ENCODE measurements at places on chromosomes 13 and 19. TPM values are rescaled to one million over a fixed set of nuclear protein-coding genes. Genes with fewer than 3 reads are reported as not detected.

DNA sequence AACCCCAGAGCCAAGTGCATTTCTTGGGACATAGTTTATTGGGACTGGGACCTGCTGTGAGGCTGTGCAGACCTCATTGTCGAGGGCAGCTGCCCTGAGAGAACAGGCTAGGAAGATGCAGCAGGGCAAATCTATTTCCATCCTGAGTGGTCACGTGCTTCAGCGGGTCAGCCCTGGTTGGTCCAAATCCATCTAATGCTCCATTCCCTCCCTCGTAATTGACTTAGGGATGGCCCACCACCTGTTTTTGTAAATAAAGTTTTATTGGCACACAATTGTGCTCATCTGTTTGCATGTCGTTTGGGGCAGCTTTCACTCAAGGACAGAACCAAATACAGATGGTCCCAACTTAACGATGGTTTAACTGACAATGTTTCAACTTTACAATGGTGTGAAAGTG is 75.5 kb upstream of the ADGRE5 start:
- DNase-seq: no peak

DNA sequence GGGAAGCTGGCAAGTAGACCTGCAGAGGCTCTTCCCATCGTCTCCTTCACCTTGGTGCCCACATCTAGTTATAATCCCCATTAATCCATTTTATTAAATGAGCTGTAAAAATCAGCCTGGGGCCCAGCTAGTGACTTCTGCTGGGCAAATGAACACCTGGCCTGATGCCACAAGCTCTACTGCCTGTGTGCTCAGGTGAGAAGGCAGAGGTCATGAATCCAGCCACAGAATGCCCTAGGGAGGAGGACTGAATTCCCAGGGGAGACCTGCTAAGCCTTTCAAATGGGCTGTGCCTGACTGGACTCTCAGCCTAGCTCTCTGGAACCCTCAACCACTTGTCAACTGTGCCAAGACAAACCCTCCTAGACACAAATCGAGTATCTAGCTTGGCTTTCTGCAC is 74.0 kb downstream of the PDS5B start:
- no peak for DNase-seq

DNA sequence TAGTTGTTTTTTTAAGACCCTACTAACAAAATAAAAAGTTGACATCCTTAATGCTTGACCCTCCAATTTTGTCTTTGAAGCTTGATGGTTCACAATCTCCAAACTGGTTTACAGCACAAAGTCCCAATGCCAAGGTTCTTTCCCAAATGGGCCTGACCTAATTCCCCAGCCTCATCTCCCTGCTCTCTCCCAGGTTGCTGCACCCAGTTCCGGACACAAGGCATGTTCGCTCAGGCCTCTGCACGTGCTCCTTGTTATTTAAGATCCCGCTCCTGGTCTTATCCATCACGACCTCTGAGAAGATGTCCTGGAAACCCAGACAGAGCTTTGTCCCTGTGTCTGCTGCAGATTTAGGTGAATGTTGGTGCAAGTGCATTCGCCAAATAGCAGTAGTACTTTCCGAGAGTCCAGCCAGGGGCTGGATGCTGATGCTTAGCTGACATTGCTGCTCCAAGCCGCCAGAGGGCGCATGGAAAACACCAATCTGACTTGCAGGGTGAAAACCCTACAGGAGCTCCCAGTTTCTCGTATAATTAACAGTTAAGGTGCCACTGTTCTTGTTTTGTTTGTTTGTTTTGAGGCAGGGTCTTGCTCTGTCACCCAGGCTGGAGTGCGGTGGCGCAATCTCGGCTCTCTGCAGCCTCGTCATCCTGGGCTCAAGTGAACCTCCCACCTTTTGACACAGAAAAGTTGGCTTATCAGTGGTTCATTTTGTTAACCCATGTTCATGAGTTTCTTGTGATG is 18.5 kb downstream of the LYPD3 start:
- DNase-seq: peak; percentile 84

DNA sequence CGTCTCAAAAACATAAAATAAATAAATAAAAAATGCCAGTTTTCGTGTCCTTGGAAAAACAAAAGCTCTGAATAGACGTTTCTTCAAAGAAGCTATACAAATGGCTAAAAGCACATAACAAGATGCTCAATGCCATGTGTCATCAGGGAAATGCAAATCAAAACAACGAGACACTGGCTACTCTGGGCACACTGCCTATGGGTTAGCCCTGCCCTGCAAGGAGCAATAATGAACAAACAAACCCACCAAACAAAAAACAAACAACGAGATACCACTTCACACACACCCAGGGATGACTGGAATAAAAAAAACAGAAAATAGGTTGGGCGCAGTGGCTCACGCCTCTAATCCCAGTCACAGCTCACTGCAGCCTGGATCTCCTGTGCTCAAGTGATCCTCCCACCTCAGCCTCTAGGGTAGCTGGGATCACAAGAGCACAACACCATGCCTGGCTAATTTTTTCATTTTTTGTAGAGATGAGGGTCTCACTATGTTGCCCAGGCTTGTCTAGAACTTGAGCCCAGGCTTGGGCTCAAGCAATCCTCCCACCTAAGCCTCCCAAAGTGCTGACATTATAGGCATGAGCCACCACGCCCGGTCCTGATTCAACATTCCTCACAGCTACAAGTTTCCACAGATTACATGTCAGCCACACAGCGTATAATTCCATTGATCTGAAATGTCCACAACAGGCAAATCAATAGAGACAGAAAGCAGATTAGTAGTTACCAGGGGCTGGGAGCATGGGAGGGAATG is 15.5 kb upstream of the ISYNA1 start:
- DNase-seq: no peak

- no peak for DNase-seq
Observed at GRCh38 chr19:39212375-39212742, 8.3 kb upstream of the SYCN start.

Gene PALM3
- 19.4 TPM for total RNA-seq

Gene ADGRE3
- total RNA-seq: 0.25 TPM

Data from kidney (tissue), 22 donors.